Adrenal gland (tissue), 19 donors: ENCODE measurements at places on chromosomes 3 and 15.

DNA sequence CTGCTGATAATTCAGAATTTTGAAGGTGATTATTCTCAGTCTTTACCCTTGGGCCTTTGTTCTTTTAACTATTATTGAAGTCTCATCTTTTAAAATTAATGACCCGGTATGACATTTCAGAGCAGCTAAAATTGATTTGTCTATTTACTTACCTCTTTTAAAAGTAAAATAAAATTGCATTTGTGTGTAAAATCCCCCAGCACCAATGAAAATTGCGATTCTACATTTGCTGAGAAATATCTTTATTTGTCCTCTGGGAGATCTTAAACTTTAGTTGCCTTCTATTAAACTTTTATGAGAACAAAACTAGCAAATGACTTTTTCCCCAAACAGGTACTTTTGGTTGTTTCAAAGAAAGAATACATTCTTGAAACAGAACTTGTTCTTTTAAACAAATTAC lies 7.5 kb upstream of the IL5RA start:
- H3K4me3 ChIP-seq = no peak overlapping the region
- no peak overlapping the region for H3K27ac ChIP-seq
- H3K36me3 ChIP-seq = no peaks in the 10 kb centered on the region
- no peaks in the 10 kb centered on the region for H3K27me3 ChIP-seq

GRCh38 chr3:14425581-14426304 lies 23.3 kb downstream of the SLC6A6 start:
- no peaks in the 10 kb centered on the region for H3K27me3 ChIP-seq
- peaks cover 17% of the 10 kb centered on the region for H3K4me1 ChIP-seq
- no peak for DNase-seq
- no peak overlapping the region for H3K4me3 ChIP-seq
- H3K36me3 ChIP-seq = no peaks in the 10 kb centered on the region

GRCh38 chr15:92619145-92620101 lies 36.2 kb downstream of the FAM174B start:
- H3K36me3 ChIP-seq = no peaks in the 10 kb centered on the region
- no peak overlapping the region for H3K4me3 ChIP-seq
- H3K4me1 ChIP-seq = no peaks in the 10 kb centered on the region
- no peak for DNase-seq

GRCh38 chr3:194255252-194256039 lies 95.7 kb downstream of the CPN2 start:
- DNase-seq = peak; percentile 72
- H3K4me1 ChIP-seq = no peaks in the 10 kb centered on the region
- no peak overlapping the region for H3K4me3 ChIP-seq
- H3K36me3 ChIP-seq = no peaks in the 10 kb centered on the region
- no peaks in the 10 kb centered on the region for H3K27me3 ChIP-seq

GRCh38 chr15:83207660-83208366 lies at the start of gene HDGFL3:
HDGFL3 (minus strand) TSS chr15:83207823; CDS start chr15:83207414, 409 bp downstream.
- no peaks in the 10 kb centered on the region for H3K36me3 ChIP-seq
- H3K27ac ChIP-seq = peak within 1 kb of the TSS; percentile 53
- peak; percentile 64 for DNase-seq
- H3K4me1 ChIP-seq = peaks cover 33% of the 10 kb centered on the region
- no peaks in the 10 kb centered on the region for H3K27me3 ChIP-seq
- H3K4me3 ChIP-seq = peak within 1 kb of the TSS; percentile 95

DNA sequence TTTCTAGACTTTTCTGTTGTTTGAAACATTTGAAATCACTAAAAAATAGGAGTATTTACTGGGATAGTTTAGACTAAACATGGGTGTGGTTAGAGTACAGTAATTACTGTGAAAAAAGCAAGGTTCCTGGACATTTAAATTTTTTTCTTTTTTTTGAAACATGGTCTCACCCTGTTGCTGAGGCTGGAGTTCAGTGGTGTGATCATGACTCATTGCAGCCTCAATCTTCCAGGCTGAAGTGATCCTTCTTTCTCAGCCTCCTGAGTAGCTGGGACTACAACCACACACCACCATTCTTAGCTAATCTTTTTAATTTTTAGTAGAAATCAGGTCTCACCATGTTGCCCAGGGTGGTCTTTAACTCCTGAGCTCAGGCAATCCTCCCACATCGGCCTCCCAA lies 20.4 kb upstream of the CELF6 start:
- DNase-seq = no peak
- H3K4me3 ChIP-seq = no peak overlapping the region
- no peaks in the 10 kb centered on the region for H3K27me3 ChIP-seq
- no peaks in the 10 kb centered on the region for H3K4me1 ChIP-seq
- H3K36me3 ChIP-seq = peaks cover 26% of the 10 kb centered on the region
- peak overlapping the region; percentile 70 for H3K27ac ChIP-seq

GRCh38 chr15:85718271-85718971 lies 76.3 kb downstream of the KLHL25 start:
- H3K27me3 ChIP-seq = no peaks in the 10 kb centered on the region
- no peaks in the 10 kb centered on the region for H3K36me3 ChIP-seq
- H3K27ac ChIP-seq = no peak overlapping the region
- no peak for DNase-seq

GRCh38 chr15:70715840-70716485 lies 47.4 kb downstream of the UACA start:
- peaks cover 22% of the 10 kb centered on the region for H3K4me1 ChIP-seq
- H3K27ac ChIP-seq = no peak overlapping the region
- H3K4me3 ChIP-seq = no peak overlapping the region
- no peak for DNase-seq
- H3K27me3 ChIP-seq = no peaks in the 10 kb centered on the region

- H3K27me3 ChIP-seq = no peaks in the 10 kb centered on the region
- H3K4me3 ChIP-seq = no peak overlapping the region
- no peaks in the 10 kb centered on the region for H3K36me3 ChIP-seq
- H3K4me1 ChIP-seq = no peaks in the 10 kb centered on the region
- H3K27ac ChIP-seq = no peak overlapping the region
Observed at GRCh38 chr3:69737392-69737791, 1.9 kb upstream of the MITF start.

DNA sequence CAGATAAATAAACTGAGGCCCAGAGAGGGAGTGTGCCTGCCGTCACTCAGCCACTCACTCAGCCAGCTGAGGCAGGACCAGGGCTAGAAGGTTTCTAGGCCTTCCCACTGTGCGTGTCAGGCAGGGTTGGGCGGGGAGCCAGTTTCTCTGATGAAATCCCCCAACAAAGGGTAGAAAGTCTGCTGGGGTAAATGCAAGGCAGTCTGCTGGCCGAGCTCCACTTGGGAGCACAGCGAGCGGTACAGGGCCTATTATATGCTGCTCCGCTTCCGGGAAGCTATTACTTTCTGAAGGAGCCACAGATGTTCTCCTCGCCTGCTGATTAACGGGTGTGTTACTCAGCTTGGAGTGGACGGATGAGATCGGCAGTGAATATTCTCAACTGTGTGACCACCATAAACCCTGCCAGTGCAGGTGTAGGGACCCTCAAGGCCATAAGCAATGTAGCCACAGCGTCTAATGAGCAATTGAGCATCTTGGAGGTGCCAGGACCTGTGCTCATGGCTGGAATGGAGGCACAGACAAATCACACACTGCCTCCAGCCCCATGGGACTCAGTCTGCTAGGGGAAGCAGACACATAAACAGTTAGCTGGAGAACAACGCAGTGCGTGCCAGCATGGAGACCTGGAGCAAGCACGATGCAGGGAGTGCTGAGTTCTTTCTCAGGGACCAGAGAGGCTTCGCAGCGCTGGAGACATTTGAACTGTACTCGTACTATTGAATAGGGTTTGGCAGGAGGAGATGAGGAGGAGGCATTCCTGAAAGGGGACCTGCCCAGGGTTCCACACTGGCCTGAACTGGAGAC lies 42.1 kb downstream of the CORO2B start:
- no peak overlapping the region for H3K27ac ChIP-seq
- peaks cover 12% of the 10 kb centered on the region for H3K4me1 ChIP-seq
- no peaks in the 10 kb centered on the region for H3K27me3 ChIP-seq
- H3K36me3 ChIP-seq = no peaks in the 10 kb centered on the region

GRCh38 chr3:155702745-155703591 lies 41.9 kb downstream of the PLCH1 start:
- no peak for DNase-seq
- H3K27ac ChIP-seq = no peak overlapping the region
- H3K4me3 ChIP-seq = no peak overlapping the region
- no peaks in the 10 kb centered on the region for H3K27me3 ChIP-seq
- no peaks in the 10 kb centered on the region for H3K36me3 ChIP-seq

- no peak overlapping the region for H3K4me3 ChIP-seq
- H3K36me3 ChIP-seq = no peaks in the 10 kb centered on the region
- no peaks in the 10 kb centered on the region for H3K27me3 ChIP-seq
- H3K27ac ChIP-seq = no peak overlapping the region
Observed at GRCh38 chr15:50767332-50767861, 1.9 kb upstream of the SPPL2A start.

DNA sequence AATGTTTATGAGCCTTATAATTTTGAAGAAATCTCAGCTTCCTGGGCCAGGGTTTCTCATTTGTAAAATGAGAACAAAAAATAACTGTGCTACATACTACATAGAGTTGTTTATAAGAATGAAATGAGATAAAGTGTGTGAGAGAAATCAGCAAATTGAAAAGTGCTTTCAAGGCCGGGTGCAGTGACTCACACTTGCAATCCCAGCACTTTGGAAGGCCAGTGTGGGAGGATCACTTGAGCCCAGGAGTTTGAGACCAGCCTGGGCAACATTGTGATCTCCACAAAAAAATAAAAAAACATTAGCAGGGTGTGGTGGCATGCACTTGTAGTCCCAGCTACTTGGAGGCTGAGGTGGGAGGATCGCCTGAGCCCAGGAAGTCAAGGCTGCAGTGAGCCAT lies 22.4 kb downstream of the FOXB1 start:
- H3K36me3 ChIP-seq = no peaks in the 10 kb centered on the region
- H3K4me3 ChIP-seq = no peak overlapping the region
- H3K27me3 ChIP-seq = peaks cover 7% of the 10 kb centered on the region
- H3K27ac ChIP-seq = no peak overlapping the region
- peak; percentile 52 for DNase-seq

GRCh38 chr3:13896473-13897154 lies 16.7 kb upstream of the WNT7A start:
- no peaks in the 10 kb centered on the region for H3K4me1 ChIP-seq
- H3K4me3 ChIP-seq = peak overlapping the region; percentile 56
- no peak for DNase-seq
- H3K27ac ChIP-seq = no peak overlapping the region
- no peaks in the 10 kb centered on the region for H3K36me3 ChIP-seq
- H3K27me3 ChIP-seq = no peaks in the 10 kb centered on the region

GRCh38 chr15:22958487-22959280 lies 21.5 kb downstream of the CYFIP1 start:
- no peak overlapping the region for H3K4me3 ChIP-seq
- no peaks in the 10 kb centered on the region for H3K27me3 ChIP-seq
- peaks cover 5% of the 10 kb centered on the region for H3K4me1 ChIP-seq
- no peak overlapping the region for H3K27ac ChIP-seq

GRCh38 chr15:60993008-60993407 lies 236.1 kb downstream of the RORA start:
- H3K4me1 ChIP-seq = no peaks in the 10 kb centered on the region
- no peak for DNase-seq
- H3K36me3 ChIP-seq = no peaks in the 10 kb centered on the region
- H3K27me3 ChIP-seq = no peaks in the 10 kb centered on the region

- DNase-seq = no peak
- H3K27ac ChIP-seq = no peak overlapping the region
- no peaks in the 10 kb centered on the region for H3K36me3 ChIP-seq
- H3K4me3 ChIP-seq = no peak overlapping the region
- H3K4me1 ChIP-seq = peaks cover 26% of the 10 kb centered on the region
Observed at GRCh38 chr3:124999897-125000435, 55.8 kb downstream of the HEG1 start.

GRCh38 chr15:61992518-61992917 lies 67.7 kb downstream of the VPS13C start:
- H3K36me3 ChIP-seq = peaks cover 11% of the 10 kb centered on the region
- H3K4me3 ChIP-seq = no peak overlapping the region
- H3K27me3 ChIP-seq = no peaks in the 10 kb centered on the region
- no peaks in the 10 kb centered on the region for H3K4me1 ChIP-seq

- H3K27me3 ChIP-seq = no peaks in the 10 kb centered on the region
- no peak overlapping the region for H3K27ac ChIP-seq
- no peak for DNase-seq
- no peaks in the 10 kb centered on the region for H3K36me3 ChIP-seq
Observed at GRCh38 chr3:132803889-132804288, 81.7 kb upstream of the NPHP3 start.

DNA sequence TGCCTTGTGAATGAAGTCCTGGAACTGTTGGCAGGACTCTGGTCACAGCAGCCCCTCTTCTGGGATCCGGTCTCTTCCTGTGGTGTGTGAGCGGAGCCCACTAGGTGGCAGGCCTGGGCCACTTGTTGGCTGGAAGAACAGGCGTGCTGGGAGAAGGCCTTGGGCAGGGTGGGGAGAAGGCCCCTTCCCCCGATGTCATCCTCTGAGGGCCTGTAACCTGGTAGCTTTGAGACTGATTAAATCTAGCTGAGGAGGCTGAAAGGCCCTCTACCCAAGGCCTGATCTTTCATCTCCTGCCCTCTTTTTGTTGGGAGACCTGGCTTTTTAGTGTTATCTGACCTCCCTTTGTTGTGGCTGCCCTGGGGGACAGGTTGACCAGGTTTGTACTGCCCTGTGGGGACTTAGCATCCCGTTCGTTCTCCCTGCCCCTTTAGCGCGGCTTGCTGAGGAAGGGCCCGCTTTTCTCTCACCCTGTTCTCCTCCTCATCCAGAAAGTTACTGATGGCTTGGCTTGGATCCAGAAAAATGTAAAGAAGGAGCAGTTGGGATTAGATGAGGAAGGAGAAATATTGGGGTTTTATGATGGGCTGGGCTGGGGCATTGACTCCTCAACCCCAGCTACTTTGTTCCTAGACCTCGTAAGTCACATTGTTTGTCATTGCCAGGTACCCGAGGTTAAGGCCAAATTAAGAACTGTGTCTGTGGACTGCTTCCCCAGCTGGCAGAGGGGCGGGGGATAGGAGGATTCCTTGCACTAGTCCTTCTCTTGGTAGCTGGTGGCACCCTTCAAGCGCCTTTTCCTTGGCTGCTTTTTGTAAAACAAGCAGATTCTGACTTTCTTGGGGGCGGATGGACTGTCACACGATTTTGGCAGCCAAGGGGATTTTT lies 48.5 kb downstream of the CHCHD6 start:
- no peaks in the 10 kb centered on the region for H3K4me1 ChIP-seq
- H3K27ac ChIP-seq = no peak overlapping the region
- H3K36me3 ChIP-seq = no peaks in the 10 kb centered on the region
- no peaks in the 10 kb centered on the region for H3K27me3 ChIP-seq

DNA sequence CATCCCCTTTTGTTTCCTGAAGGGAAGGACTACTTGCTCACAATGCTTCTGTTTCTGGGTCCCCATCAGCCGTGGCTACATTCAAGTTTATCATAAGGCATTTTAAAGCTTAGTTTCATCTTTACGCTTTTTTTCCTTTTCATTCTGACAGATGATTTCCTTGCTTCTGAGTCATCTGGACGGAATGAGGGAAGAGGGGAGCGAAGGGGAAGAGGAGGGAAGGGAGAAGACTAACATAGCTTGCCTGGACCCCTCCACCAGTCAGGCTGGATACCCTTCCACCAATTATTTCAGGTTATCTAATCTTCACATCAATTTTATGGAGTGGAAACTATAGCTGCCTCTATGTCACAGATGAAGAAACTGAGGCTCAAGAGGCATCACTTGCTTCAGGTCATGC lies 27.6 kb downstream of the FAM3D start:
- H3K4me3 ChIP-seq = no peak overlapping the region
- no peak for DNase-seq
- no peak overlapping the region for H3K27ac ChIP-seq
- H3K4me1 ChIP-seq = no peaks in the 10 kb centered on the region
